NCI-H1092 (cell line): ENCODE measurements at places on chromosomes 4 and X.

DNA sequence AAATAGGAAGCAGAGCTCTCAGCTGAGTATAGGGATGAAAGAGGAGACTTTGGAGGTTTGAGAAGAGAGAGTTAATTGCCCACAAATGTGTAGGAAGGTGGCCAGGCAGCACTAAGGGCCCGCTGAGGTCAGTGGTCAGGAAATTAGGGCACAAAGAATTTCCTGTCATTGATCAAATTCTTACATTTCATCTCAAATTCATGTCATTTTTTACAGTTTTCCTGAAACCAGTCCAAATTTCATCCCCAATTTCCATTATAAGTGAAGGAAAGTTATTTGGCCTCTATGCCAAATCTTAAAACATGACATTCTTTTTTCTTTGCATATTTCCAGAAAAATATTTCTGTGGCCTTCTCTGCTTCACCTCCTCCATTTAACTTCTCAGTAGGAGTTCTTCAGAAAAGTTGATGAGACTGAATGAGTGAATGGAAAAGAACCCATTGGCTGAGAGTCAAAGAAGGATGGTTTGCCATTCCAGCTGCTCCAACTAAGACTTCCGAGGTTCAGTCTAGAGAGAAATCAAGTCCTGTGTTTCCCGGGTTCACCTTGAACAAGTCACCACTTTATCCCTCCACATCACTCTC is 68.7 kb upstream of the SPRY1 start:
- DNase-seq = no peak

DNA sequence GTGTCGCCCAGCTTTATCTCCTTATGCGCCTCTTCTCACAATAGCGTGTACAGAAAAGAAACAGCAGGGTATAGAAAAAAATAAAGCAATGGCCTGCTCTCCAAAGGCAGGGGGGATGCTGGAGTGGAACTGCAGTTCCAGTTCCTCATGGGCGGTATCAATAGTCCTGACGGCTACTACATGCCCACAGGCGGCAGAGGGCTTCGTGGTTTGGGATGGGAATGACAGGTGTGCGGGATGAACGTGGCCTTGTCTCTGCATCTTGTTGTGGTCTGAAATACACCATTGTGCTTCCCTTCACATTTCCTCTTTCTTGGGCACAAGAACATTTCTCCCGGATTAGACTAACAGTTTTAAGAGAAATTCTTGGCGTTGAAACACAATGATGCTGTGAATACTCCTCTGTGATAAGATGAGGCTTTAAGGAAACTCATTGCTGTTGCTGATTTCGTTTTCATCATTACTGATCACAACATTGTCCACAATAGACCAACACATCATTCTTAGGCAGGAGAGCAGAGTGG is 124.1 kb upstream of the IGFBP7 start:
- DNase-seq = no peak

GRCh38 chrX:8647176-8647575 is 84.8 kb downstream of the ANOS1 start:
- no peak for DNase-seq

GRCh38 chr4:80103629-80104028 is 30.6 kb upstream of the ANTXR2 start:
- no peak for DNase-seq

DNA sequence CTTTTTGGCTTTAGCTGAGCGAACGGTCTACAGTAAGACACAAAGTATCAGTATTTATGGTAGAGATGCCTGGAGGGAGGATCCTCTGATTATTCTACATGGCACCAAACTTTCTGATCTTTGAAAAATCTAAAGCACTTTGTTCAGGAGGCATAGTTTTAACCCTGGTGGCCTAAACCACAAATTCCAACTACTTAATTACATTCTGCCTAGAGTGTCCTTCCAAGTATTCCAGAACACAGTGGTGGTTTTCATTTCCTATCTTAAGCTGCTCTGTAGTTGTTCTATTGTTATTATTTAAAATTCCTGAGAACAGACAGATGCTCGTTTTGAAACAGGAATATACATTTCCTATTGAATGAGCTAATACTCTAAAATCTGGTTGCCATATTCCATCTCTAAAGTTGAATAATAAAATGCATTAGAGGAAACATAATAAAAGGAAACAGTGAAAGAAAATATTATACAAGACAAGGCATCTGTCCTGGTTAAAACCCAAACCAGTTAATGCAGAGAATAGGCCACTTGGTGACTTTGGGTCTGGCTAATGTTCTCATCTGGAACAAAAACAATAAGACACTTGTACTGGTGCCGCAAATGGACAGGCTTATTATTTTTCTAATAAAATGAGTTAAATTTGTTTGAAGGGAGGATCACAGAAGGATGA is 657.4 kb downstream of the SPRY1 start:
- DNase-seq = no peak

- DNase-seq = no peak
Observed at GRCh38 chr4:123696687-123697086, 300.1 kb downstream of the SPRY1 start.

DNA sequence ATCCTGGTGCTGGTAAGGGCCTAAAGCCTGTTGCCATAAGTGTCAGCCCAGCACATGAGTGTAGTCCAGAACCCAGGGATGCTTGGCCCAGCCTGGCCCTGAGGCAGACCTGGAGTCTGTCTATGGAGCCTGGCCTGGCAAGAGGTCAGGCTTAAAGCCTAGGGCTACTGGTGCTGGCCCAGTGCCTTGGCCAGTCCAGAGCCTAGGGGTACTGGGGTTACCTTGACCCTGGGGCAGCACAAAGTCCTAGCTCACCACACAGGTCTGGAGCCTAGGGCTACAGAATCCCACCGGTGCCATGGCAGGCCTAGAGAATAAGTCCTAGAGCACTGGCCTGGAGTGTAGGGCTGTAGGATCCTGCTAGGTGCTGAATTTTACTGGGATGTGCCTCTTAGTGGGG is 393.8 kb downstream of the MAGEE1 start:
- DNase-seq = no peak

GRCh38 chr4:129240816-129241215 is 144.9 kb downstream of the C4orf33 start:
- peak; percentile 3 for DNase-seq

- DNase-seq = no peak
Observed at GRCh38 chr4:183588169-183588675, 70.8 kb downstream of the RWDD4 start.

GRCh38 chrX:108642273-108642628 is 94.1 kb downstream of the IRS4 start:
- DNase-seq = no peak

- no peak for DNase-seq
Observed at GRCh38 chr4:150849016-150849415, 166.1 kb downstream of the LRBA start.

GRCh38 chr4:160276785-160277325 is 1174.0 kb downstream of the RAPGEF2 start:
- no peak for DNase-seq

DNA sequence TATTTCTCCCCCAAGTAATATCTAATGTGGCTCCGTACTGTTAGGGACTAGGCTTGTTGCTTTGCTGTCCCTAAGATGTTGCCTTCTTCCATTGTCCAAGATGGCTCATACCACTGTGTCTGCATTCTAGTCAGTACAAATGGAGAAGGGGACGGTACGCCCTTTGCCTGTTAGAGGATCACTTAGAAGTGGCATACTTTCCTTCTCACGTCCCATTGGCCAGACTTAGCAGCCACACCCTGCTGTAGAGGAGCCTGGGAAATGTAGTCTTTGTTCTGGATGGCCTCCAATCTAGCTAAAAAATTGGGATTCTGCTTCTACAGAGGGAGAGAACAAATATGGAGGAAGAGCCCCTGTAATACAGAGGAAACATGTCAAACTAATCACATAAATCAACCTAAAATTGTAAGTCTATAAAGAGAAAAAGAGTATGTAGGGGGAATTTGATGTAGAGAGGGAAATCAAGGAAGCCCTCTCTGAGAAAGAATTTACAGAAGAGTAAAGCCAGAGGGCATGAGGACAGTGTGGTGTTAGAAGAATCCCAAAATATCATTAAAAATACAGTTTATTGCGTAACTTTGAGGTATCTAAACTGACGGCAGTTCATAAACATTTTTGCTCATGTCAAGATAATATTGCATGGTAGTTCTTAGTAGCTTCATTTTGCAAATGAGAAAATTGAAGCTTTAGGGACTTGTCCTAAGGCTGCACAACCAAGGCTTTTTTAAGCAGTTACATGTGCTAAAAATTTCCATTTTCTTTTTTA is 15.1 kb downstream of the PRIMPOL start:
- no peak for DNase-seq

GRCh38 chrX:23505531-23506303 is 161.6 kb upstream of the PRDX4 start:
- no peak for DNase-seq

GRCh38 chr4:80240976-80241375 is 25.5 kb upstream of the FGF5 start:
- DNase-seq = no peak

DNA sequence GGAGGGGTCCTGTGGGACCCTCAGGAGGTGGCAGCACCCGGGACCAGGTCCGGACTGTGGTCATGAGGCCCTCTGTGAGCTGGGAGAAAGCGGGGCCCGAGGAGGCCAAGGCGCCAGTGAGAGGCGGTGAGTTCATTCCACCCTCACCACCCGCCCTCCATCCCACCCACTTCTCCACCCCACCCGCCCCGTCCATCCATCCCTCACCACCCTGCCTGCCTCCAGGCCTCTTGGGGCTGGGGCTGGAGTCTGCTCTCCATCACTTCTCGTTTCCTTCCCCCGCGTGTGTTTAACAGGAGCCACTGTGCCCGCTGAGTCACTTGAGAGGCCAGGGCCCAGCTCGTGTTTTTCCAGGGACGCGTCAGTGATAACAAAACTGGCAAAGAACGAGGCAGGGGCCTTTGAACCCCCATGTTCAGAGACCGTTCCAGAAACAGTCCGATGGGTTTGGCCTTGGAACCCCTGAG is 6.2 kb downstream of the SH3TC1 start:
- DNase-seq = no peak

DNA sequence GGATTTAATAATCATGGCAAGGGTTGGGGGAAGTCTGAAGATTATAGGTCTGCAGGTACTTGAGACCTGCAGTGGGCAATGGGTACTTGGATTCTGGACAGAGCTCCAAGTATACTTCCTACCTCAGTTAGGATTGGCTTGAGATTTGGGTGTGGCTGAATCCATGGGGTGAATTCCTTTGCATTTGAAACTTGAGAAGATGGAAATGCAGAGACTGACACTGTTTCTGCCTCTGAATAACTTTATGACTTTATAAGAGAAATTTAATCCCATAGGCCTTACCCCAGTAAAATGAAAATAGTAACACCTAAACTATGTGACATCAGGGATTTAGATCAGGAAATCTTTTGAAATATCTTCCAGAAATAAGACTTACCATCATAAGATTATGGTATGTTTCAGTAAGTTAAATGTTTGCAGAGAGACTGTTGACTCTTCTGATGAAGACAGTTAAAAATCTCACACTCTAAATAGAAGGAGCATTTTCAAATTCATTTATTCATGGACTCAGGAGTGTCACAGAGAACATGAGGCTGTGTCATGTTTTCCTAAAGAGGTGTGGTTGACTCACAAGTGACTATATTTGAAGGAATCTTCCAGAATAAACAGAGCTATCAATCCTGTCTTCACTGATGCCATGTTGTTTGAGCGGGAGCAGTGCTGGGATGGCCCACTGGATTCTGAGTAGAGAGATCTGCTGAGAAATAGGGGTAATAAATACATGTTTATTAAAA is 513.5 kb upstream of the NR3C2 start:
- DNase-seq = no peak

GRCh38 chr4:143335979-143336780 is 496 bp upstream of the GAB1 start:
- no peak for DNase-seq
